Hindlimb muscle (tissue), 1 donor: ENCODE measurements at places on chromosomes 11 and 22. TPM values are rescaled to one million over a fixed set of nuclear protein-coding genes. Genes with fewer than 3 reads are reported as not detected.

The APOL1 gene
- polyA plus RNA-seq = 7.0 TPM

The SEPTIN3 gene
- 0.63 TPM for polyA plus RNA-seq

The OR8A1 gene
- polyA plus RNA-seq = 0.37 TPM

The PKP3 gene
- 0.36 TPM for polyA plus RNA-seq

The MYOD1 gene
- 100 TPM for polyA plus RNA-seq

The ARHGAP1 gene
- 38.5 TPM for polyA plus RNA-seq

The SPATA19 gene
- polyA plus RNA-seq = not detected

The GNG3 gene
- 0.61 TPM for polyA plus RNA-seq

The CDCA5 gene
- polyA plus RNA-seq = 11.7 TPM

The TOP3B gene
- 16.7 TPM for polyA plus RNA-seq

The OR51B5 gene
- polyA plus RNA-seq = not detected

The LRRC56 gene
- 9.1 TPM for polyA plus RNA-seq

The CPT1A gene
- polyA plus RNA-seq = 11.2 TPM

The ABCG4 gene
- polyA plus RNA-seq = 0.34 TPM

The MS4A15 gene
- not detected for polyA plus RNA-seq

The TMPRSS4 gene
- polyA plus RNA-seq = 0.08 TPM

The SLC22A9 gene
- not detected for polyA plus RNA-seq
